ENCODE measurements at places on chromosomes 3 and 15.

DNA sequence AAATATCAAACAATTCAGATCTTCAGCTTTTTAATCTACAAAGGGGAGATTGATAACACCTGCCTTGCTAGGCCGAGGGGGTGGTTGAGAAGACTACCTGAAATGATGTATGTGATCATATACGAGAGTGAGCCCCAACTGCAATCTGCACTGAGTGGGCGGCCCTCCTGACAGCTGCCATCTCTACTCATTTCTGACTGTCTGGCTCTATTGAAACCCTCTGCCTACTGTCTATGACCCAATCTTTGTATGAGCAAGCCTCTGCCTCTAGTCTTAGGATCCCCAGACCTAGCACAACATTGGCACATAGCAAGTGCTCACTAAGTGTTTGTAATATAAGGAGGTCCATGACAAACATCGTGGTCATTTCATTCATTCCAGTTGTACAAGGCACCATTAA is 144.4 kb upstream of the NR2F2 start:
- DNase-seq = no peak

- DNase-seq = peak; percentile 15
Measured at GRCh38 chr15:55758580-55758986, 15.6 kb upstream of the PRTG start.

DNA sequence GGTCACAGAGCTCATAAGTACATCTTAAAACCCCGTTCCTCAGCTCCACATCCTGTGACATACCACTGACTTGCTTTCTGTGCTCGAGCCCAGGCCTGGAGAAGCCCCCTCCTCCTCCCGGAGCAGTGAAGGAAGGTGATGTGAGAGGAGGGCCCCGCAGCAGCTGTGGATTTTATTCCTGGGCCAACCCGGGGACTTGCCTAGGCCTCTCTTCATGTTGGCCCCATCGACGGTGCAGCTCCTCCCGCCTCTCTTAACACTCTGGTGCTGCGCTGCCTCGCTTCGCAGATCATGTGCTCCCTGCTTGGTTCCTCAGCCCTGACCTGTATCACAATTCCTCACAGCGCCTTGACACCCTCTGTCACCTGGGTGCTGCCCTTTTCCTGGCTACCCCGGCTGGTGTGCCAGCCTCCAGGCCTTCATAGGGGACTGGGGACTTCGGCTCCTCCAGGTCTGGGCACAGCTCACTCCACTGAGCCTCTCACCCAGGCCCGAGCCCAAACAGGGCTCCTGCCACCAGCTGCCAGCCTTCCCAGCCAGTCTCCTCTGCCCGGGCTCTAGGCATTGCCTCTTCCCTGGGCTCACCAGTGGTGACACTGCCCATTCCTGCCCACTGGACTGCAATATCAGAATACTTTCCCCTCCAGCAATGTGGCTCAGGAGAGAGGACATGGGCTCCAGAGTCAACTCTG is 21.5 kb downstream of the MAGEF1 start:
- DNase-seq = no peak

DNA sequence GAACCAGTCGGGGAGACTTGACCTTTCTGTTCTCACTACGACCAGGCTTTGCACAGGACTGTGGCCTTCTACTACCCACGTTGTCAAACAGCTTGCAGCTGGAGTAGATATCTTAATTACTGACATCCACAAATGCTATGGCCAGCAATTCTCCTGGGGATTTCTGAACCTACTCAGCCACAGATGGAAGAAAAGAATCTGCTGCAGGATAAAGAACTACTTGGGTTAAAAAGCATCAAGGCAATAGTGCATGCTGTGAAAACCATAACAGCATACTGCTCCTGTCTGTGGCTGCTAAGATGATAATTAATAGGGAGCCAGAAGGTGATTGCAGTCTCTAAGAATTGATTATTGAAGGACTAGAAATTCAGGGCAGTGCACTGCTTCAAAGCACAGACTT is 859.2 kb upstream of the SEMA6D start:
- no peak for DNase-seq

- DNase-seq = no peak
Measured at GRCh38 chr15:54014067-54014655, 35.9 kb downstream of the UNC13C start.

- DNase-seq = no peak
Measured at GRCh38 chr15:71747128-71748083, 62.9 kb upstream of the NR2E3 start.
